RPMI7951 (cell line): ENCODE measurements at places on chromosomes 16 and 17.

DNA sequence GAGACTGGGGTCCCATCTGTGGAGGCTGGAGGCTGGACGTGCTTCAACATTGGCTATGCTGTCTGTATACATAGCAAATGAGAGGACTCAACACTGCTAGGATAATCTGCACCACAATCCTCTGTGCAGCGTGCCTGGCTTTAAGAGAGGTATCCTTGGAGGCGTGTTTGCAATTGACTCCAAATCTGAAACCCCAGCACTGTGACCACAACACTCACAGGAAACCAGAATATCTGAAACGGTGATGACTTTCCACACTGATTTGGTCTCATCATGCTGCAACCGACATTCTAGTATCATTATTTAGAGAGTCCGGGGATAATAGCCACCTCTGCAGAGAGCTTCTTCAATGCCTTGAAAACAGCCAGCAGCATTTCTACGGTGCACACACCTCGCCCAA, 35.1 kb downstream of the TLE7 start:
- DNase-seq = no peak

- DNase-seq = no peak
These were observed 206.9 kb upstream of the C17orf78 start for GRCh38 chr17:37168731-37169353.

DNA sequence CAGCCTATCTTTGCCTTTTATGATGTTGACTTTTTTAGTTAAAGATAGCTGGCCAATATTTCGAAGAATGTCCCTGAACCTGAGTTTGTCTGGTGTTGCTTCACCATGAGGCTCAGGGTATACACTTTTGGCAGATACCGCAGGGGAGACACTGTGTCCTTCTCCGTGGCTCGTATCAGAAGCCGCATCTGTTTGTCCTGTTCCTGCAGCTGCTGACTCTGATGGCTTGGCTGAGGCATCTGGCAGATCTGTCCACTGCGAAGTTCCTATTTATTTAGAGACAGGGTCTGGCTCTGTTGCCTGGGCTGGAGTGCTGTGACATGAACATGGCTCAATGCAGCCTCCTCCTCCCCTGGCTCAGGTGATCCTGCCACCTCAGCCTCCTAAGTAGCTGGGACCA, 93.5 kb downstream of the CRISPLD2 start:
- DNase-seq = no peak

GRCh38 chr17:79921411-79922115, 82.3 kb upstream of the CBX4 start:
- no peak for DNase-seq

DNA sequence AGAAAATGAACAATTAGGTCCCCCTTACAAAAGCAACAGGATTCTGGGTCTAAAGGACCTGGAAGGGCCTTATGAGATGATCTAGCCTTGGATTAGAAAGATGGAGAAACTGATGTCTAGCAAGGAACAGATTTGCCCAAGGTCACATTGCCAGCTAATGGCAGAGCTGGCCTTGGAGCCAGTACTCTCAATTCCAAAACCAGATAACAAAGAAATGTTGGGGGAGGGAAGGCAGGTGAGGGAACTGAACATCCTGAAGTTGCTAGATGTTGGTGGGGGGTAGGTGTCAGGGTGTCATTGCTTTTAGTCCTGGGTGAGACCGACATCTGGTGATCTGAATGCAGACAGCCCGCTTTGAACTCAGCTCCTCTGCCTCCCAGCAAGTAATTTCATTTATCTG, 11.3 kb upstream of the ZNF423 start:
- no peak for DNase-seq

DNA sequence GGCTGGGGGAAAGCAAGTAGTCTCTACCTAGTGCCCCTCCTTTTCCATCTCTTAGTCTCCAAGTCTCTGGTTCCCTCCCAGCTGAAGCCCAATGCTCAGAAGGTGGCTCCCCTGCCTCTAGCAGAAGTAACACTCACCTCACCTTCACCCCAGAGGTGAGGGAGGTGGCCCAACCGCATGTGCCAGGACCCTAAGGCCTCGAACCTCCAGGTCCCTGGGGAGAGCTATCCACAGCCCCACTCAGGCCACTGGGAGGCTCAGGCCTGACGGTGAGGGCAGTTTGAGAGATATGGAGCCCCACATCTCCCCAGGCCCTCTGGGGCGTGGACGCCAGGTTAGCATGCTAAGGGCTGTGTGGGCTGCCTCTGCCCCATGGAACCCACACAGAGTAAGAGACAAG, 5.8 kb downstream of the CBLN1 start:
- DNase-seq = no peak
